ENCODE measurements at places on chromosomes 4 and X. TPM values are rescaled to one million over a fixed set of nuclear protein-coding genes. Genes with fewer than 3 reads are reported as not detected.

DNA sequence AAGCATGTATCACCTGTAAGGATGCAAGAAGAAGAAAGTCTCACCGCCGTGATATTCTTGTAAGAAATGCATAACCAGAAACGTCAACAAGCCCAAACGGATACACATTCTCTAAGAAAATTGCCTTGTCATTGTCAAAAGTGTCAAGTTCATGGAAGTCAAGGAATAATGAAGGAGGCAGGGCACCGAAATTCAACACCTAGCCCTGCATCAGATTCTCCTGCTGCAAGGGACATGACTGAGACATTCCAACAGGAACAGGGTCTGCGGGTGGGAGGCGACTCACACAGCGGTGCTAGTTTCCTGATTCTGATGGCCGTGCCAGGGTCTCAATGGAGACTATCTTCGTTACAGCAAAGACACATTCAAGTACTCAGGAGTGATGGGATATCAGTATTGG lies 26.7 kb downstream of the IRF2 start:
- DNase-seq, result no peak

Gene HTN1
- 4.1 TPM for total RNA-seq

- no peak for DNase-seq
Observed at GRCh38 chrX:150239946-150240642, 123.0 kb upstream of the MAMLD1 start.

DNA sequence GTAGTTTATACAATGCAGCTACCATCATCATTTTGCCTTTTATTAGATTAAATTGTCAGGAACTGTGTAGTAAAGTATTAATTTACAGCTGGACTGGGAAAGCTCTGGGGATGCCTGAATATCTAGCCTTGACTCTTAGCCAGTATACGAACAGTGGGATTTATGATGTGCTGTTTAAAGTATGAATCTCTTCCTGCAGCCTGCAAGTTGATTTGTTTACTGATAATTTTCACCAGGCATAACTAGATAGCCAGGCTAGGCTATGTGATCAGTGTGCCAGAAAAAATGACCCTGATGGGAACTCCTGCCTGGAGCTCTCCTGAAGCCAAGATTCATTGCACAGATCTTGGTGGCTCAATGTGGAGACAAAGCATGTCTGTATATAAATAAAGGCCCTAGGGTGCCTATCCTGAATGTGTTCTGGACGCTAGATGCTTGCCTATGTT lies 119.2 kb downstream of the SCLT1 start:
- peak; percentile 65 for DNase-seq

Gene HPSE
- 2.9 TPM for total RNA-seq

DNA sequence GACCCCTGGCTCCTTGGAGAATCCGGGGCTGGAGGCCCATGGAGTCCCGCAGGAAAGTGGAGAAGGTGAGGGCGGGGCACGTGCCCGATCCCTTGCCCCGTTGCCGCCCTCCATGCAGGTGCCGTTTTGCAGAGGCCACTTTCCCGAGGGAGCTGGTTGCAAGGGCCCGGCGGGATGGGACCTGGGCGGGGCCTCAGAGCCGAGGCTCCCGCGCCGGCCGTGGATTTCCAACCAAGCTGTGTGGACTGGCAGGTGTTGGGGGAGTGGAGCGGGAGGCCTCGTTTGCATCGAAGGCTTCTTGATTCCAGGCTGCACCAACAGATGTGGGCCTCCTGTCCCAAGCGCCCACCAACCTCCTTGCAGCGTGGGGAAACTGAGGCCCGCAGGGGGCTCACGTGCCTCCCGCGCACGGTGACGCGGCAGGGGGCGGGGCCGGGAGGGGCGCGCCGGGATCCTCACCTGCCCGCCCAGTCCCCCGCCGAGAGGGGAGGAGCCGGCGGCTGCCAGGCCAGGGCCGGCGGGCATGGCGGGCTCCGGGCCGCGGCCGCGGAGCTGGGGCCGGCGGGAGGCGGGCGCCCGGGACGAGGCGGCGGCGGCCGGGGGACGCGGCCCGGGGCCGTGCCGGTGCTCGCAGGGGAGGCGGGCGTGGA lies 24.9 kb downstream of the SH3BP2 start:
- DNase-seq, result no peak

DNA sequence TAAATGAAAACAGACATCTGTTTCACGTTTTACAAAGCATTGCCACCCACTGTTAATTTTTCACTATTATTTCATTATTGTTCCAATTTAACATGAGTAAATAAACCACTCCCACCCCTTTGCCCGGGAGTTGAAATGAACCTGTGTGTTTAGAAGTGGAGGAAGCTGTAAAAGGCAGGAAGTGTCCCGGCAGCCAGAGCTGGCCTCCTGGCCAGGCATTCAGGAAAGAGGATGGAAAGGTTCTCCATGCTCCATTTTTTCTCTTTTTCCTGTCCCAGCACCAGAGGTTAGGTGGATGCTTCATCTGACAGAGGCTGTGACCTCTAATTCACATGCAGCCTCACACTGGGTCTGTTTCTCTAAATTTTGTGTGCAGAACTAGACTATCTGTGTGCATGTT lies 55.5 kb upstream of the LNX1 start:
- DNase-seq, result no peak

DNA sequence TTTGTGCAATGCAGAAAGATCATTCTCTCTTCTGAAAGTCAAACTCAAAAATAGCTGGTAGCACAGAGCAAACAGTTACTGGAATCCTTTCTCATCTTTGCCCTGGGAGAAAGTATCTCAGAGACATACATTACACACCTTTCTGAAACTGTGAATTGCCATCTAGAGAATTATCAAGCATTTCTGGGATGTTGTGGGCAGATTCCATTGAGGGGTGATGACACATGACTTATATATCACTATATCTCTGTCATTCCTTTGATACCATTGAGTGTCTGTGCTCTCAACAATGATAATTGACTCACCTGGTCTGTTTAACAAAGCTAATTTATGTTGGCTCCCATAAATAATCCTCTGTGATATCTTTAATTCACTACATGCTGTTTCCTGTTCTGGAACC lies 13.0 kb downstream of the SLIT2 start:
- no peak for DNase-seq

- no peak for DNase-seq
Observed at GRCh38 chr4:77188498-77189220, 31.7 kb downstream of the CCNG2 start.

DNA sequence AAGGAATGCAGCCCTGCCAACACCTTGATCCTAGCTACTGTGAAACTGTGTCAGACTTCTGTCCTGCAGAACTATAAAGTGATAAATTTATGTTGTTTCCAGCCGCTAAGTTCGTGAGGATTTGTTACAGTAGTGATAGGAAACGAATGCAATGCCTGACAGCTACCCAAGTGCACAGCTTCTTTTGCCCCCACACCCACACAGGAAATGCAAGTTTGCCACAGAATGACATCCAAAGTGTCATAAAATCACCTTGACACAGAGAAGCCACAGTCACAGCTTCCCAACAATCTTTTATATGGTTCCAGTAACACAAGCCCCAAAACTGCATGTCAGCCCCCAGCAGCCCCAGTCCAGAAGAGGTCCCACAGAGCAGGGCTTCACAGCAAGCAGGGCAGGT lies 216.9 kb upstream of the S100G start:
- DNase-seq, result no peak

GRCh38 chrX:147675819-147676218 lies 235.9 kb upstream of the FMR1 start:
- no peak for DNase-seq
